Activated T-cell treated with anti-CD3 and anti-CD28 coated beads for 48 hours (primary cell): ENCODE measurements at places on chromosomes 6 and 20.

- no peak for DNase-seq
These were observed 10.8 kb upstream of the CPNE5 start for GRCh38 chr6:36850021-36850420.

- DNase-seq, result peak; percentile 49
These were observed at the start of gene INSM1 for GRCh38 chr20:20367575-20368417. INSM1 (plus strand) TSS chr20:20368104; CDS start chr20:20368268, 164 bp downstream.

- DNase-seq, result no peak
These were observed 911.0 kb upstream of the CITED2 start for GRCh38 chr6:140285471-140285870.

- DNase-seq, result no peak
These were observed 5.8 kb downstream of the GABBR1 start for GRCh38 chr6:29626948-29627754.

- no peak for DNase-seq
These were observed 4.1 kb upstream of the KCNK5 start for GRCh38 chr6:39233333-39233732.
